ENCODE measurements at places on chromosomes 6 and 20.
A peak's percentile ranks its signal among the peaks of the same experiment; 100 is the strongest.

DNA sequence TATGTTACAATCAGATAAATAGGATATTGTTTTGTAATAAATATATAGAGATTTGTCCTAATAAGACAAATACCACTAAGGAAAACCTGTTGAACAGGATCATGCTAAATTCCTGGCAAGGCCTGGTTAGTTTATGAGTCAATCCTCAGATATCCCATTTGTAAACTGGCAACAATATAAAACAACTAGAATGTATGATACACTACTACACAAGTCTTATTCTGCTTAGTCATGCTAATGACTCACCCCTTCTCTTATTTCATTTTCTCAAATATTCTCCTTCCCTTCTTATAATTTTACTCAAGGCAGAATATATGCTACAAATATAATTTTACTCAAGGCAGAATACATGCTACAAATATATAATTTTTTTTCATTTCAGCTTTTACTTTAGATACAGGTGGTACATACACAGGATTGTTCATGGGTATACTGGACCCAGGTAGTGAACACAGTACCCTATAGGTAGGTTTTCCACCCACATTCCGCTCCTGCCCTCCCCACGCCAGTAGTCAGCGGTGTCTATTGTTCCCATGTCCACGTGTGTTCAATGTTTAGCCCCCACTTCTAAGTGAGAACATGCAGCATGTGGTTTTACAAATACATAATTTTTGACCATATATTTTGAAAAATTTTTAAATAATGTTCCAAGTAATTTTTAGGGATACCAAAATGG is 6.3 kb downstream of the OSER1 start:
- DNase-seq = no peak

- DNase-seq = peak; percentile 31
Observed at GRCh38 chr20:18019068-18019467, 38.6 kb downstream of the OVOL2 start.

- DNase-seq = no peak
Observed at GRCh38 chr6:47294990-47295389, 14.7 kb downstream of the TNFRSF21 start.

GRCh38 chr6:5128351-5128750 is 43.2 kb downstream of the PPP1R3G start:
- DNase-seq = no peak

- no peak for DNase-seq
Observed at GRCh38 chr6:147693181-147693580, 184.7 kb downstream of the SAMD5 start.

DNA sequence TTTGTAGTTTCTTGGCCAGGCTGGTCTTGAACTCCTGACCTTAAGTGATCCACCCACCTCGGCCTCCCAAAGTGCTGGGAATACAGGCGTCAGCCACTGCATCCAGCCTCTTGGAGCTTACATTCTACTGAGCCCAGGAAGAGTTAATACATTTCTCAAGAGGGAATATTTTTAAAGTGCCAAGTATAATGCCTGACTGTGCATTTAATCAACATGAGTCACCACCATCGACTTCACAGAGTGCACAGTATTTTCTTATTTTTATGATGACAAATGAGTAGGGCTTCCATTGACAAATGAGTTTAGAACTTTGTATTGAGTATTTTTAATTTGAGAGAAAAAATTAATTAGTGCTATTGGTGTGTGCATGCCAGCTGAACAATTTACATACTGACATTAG is 72.2 kb downstream of the SASH1 start:
- no peak for DNase-seq

- peak; percentile 11 for DNase-seq
Observed at GRCh38 chr6:47076422-47077344, 34.6 kb upstream of the ADGRF1 start.

DNA sequence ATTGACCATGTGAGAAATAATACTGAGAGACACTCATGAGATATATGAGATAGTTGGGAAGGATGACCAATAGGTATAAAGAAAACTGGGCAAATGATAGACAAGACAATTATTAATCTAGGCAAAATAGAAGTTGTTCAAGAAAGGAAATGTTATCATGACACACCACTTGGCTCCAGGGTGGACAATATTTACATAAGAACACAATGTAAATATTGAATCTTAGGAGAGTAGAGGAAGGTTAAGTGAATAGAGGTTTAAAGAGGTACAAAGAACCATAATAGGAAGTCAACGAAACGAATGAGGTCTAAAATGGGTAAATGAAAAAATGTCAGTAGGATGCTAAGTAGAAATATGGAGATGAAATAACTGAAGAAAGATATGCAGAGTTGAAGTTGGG is 126.5 kb downstream of the MBOAT1 start:
- DNase-seq = no peak

DNA sequence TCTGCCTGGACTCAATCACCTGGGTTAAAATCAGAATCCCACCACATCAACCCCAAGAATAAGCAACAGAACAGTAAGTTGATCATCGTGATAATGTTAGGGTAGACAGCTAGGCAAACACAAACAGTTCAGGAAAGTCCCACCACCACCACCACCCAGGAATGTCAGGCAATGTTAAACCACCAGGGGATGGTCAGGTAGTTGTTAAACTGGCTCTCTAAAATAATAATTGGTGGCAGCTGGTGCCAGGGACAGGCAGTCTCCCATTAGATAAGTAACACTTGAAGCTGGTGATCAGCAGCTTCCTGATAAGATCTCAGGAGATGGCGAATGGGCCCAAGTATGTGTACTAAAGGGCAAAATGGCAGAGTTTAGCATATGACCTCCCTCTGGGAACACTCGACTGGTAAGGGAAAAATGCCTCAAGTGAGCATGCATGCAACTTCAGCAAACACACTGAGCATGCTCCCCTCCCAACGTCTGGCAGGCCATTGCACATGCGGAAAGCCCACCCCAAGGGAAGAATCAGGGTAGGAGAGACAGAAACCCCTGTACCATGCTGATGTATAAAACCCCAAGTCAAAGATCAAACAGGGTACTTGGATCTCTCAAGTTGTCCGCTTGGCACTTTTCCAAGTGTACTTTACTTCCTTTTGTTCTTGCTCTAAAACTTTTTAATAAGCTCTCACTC is 66.6 kb downstream of the IPCEF1 start:
- DNase-seq = no peak

All from HL-60 (cell line).